ENCODE measurements at places on chromosomes 6 and 20.

DNA sequence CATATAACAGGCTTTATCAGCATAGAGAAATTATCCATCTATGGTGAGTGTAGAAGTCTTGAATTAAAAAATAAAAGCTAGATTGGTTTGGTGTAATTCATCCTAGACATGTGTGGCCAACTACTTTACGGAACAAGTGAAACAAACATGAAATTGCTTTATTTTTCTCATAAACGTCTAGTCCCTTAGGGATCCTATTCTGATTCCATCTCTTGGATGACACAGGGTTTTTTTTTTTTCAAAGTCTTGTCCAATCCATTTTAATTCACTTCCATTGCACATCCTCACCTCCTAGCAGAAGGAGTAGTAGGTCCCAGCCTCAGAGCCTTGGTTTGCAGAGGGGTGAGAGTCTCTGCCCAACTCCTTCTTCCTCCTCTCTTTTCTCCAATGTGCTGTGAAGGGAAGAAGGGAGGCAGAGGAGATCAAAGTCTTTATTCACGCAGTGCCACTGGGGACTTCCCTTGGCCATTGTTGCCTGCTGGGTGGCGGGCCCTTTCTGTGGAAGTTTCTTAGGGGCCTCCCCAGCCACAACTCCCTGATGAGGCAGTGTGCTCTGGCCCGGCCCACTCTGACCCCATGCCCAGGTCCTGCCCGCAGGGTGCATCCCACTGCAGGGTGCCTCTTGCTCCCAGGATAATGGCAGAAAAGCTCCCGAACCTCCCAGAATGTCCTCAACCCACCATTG is 104.4 kb upstream of the SNX9 start:
- no peak for DNase-seq

DNA sequence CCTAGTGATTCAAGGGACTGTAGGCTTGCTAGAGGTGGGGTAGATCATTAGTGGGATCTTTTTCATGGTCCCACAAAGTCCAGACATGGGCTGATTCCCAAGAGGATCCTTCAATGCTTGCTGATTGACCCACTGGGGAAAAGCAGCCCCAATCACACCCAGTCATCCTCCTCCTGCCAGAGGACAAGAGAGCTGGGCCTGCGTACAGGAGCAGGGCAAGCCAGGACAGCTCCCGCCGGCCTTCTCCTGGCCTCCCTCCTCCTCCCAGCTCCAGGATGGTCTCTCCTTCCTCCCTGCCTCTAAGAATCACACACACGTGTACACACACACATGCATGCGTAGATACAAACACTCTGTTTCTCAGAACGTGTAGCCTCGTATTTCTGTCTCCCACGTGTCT is 27.0 kb downstream of the KCNK15 start:
- DNase-seq = no peak

DNA sequence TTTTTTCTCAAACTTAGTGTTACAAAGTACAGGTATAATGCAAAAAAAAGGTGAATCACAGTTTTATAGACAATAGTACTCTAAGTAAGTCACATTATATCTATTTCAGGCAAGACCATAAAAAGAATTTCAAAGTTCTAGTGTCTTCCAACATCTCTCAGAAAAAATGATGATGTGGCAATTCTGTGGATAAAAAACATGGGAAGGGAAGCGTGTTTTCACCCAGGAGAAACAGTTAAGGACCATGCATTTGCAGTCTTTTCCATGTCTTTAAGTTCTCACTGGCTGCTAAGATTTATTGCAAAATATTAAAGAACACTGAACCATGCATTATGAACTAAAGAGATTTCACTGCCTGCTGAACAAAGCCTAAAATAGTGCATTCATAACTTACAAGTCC is 1.8 kb downstream of the SSR1 start:
- no peak for DNase-seq

- DNase-seq = peak; percentile 87
These were observed 1.3 kb downstream of the SOBP start for GRCh38 chr6:107491138-107491609.

GRCh38 chr20:50746138-50746940 is 15.0 kb downstream of the PARD6B start:
- DNase-seq = no peak
